ENCODE measurements at places on chromosomes 16 and 17. TPM values are rescaled to one million over a fixed set of nuclear protein-coding genes. Genes with fewer than 3 reads are reported as not detected.

DNA sequence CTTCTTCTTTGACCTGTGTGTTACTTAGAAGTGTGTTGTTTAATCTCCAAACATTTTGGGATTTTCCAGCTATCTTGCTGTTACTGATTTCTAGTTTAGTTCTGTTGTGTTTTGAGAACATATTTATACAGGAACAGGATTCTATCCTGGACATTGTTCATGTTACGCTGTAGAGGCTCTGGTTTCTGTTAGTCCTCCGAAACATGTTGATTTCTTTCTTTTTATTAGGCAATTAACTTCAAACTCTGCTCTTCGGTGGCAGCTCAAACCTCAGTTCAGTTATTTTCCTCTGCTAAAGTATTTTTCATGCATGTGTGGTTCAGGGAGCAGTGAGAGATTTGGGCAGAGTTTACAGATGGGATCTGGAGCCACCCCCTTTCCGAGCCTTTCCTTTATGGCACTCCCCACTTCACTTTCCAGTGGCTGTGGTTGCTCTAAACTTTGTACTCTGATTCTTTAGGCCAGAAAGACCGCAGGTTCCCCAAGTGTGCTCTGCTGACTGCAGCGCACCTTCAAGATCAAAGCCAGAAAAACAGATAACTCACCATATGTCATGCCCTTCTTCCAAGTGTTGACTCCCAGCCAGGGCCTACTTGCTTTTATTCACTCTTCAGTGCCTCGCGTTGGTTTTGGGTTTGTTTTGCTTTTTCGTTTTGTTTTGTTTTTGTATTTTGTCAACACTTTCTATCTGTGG lies 77.6 kb upstream of the KSR1 start:
- DNase-seq, result no peak

- DNase-seq, result no peak
Observed at GRCh38 chr16:48330189-48330840, 54.9 kb downstream of the SIAH1 start.

DNA sequence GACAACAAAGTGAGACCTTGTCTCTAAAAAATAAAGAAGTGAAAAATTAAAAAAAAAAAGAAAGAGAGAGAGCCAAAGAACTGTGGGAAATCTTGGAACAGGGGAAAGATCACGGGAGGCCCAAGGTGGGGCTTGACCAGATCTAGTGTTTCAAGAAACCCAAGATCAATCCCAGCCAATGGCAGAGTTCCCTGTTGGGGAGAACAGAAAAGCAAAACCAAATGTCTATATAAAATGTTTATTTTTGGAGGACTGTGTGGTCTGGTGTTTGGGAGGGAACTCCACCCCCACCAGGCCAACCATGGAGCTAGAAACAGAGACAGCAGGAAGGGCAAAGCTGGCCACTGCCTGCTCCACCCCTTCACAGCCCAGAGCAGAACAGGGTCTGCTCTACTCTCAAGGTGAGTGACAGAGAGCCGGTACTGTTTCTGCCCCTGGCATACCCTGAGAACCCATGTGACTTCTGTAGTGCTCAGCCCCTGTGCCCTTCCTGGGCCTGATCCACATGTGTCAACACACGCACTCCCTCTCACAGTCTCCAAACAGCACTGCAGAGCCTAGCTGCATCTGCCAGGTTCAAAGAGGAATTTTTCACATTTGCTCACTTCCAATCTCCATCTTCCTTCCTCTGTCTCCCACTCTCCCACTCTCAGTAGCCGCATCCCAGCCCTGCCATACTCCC lies 3.7 kb downstream of the TMEM101 start:
- DNase-seq, result no peak

NACA2 gene
- not detected for total RNA-seq

TBC1D3E gene
- not detected for total RNA-seq

RAB37 gene
- total RNA-seq, result 2.0 TPM
